Bronchial smooth muscle cell (primary cell): ENCODE measurements at places on chromosomes 4 and X. TPM values are rescaled to one million over a fixed set of nuclear protein-coding genes. Genes with fewer than 3 reads are reported as not detected.

HHIP gene
- total RNA-seq = 0.09 and 0.16 TPM in 2 replicates

SLC25A14 gene
- 10.4 and 14.2 TPM in 2 replicates for total RNA-seq

IBSP gene
- not detected in 2 replicates for total RNA-seq

SUPT20HL2 gene
- 0.16 TPM in 1 of 2 replicates, not detected in the other for total RNA-seq

MAGEB16 gene
- not detected in 2 replicates for total RNA-seq

ARX gene
- total RNA-seq = not detected in 2 replicates
